ENCODE measurements at places on chromosomes 4 and X.

- DNase-seq, result no peak
Observed at GRCh38 chrX:35285289-35285962, 342.8 kb downstream of the FAM47B start.

DNA sequence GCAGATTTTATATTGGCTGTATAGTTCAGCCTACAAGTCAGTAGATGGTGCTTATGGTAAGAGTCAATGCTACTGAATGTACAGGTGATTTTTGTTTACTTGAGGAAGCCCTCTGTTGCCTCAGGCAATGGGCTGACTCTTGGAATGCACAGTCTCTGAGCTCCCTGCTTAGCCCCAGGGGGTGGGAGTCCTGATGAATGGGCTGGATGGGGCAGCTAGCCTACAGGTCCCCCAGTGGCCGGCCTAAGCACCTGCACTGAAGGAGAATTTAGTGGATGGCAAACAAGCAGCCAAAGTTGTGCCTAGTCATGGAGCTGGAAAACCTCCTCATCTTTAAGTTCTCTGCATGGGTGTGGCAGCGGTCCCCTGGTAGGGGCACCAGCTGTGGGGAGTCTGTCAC is 101.8 kb upstream of the CXorf51B start:
- DNase-seq, result no peak

- DNase-seq, result no peak
Observed at GRCh38 chr4:120869613-120870278, 52.8 kb downstream of the PRDM5 start.

DNA sequence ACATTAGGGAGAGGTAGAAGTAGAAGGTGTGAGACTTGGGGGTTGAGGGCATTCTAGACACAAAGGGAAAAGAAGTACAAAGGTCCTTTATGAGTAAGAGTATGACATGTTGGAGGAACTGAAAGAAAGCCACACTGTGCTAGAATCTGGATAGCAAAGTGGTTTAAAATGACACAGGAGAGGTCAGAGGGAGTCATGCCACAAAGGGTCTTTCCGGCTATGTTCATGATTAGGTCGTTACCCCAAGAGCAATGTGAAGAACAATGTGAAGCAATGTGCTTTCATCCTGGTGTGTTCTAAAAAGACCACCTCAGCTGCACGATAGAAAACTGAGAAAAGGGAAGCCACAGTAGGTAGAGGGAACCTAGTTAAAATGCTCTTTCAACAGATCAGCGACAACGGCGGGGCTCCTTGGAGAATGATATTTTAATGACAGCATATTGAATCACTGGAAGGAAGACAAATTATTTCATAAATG is 29.2 kb downstream of the SMIM14 start:
- no peak for DNase-seq

- DNase-seq, result no peak
Observed at GRCh38 chr4:41258783-41259182, 2.1 kb downstream of the UCHL1 start.

- no peak for DNase-seq
Observed at GRCh38 chr4:107997794-107998193, 8.1 kb downstream of the HADH start.
